Thyroid gland (tissue), 4 donors: ENCODE measurements at places on chromosomes 7 and 10. TPM values are rescaled to one million over a fixed set of nuclear protein-coding genes. Genes with fewer than 3 reads are reported as not detected.
A peak's percentile ranks its signal among the peaks of the same experiment; 100 is the strongest.

- H3K36me3 ChIP-seq = peaks cover 35% of the 10 kb centered on the region
- no peak overlapping the region for H3K4me3 ChIP-seq
- no peaks in the 10 kb centered on the region for H3K4me1 ChIP-seq
- H3K27ac ChIP-seq = no peak overlapping the region
Observed at GRCh38 chr7:107902381-107902780, 11.4 kb downstream of the DLD start.

- peaks cover 3% of the 10 kb centered on the region for H3K4me1 ChIP-seq
- DNase-seq = no peak
- no peaks in the 10 kb centered on the region for H3K36me3 ChIP-seq
- H3K27me3 ChIP-seq = no peaks in the 10 kb centered on the region
Observed at GRCh38 chr7:85851571-85852193, 664.8 kb upstream of the SEMA3D start.

- no peak overlapping the region for H3K4me3 ChIP-seq
- no peaks in the 10 kb centered on the region for H3K27me3 ChIP-seq
- DNase-seq = no peak
- H3K27ac ChIP-seq = no peak overlapping the region
Observed at GRCh38 chr10:85600026-85600743, 766.4 kb downstream of the GRID1 start.

GRCh38 chr7:125876431-125876830 is 946.8 kb upstream of the POT1 start:
- DNase-seq = no peak
- H3K36me3 ChIP-seq = no peaks in the 10 kb centered on the region
- no peaks in the 10 kb centered on the region for H3K27me3 ChIP-seq
- no peak overlapping the region for H3K27ac ChIP-seq

GRCh38 chr10:43653746-43654145 is 5.1 kb upstream of the ZNF32 start:
- no peaks in the 10 kb centered on the region for H3K36me3 ChIP-seq
- DNase-seq = no peak
- H3K27me3 ChIP-seq = no peaks in the 10 kb centered on the region
- no peak overlapping the region for H3K4me3 ChIP-seq

DNA sequence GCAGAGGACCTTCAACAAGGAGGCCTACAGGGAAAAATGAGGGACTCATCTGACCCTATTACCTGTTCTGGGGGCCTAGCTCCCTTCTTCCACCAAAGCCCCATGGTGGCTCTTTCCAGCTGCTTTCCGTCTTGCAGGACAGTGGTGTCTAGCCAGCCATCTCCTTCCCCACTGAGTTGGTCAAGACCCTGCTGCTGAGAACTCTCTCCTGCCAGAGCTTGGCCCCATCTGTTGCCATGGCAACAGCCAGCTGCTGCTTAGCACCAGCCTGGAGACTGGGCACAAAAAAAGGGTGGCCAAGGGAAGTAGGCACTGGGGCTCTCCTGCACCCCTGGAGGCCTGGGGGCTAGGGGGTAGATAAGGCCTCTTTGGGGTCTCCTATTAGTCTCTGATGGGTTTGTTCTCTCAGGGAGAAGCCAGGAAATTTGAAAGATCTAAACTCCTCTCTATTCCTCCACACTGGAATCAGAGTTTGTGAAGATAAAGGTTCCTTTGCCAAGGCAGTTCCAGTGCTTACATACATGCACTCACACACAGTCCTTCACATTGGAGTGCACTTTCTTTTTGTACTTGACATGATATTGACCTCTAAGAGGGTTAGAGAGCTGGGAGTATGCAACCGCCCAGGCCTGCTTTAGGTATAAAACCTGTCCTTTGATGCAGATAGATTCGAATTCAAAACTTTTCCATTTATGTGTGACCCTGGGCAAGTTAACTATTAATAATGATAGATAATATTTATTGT is 15.8 kb downstream of the TSPAN33 start:
- DNase-seq = peak; percentile 42
- H3K4me1 ChIP-seq = peaks cover 23% of the 10 kb centered on the region
- no peaks in the 10 kb centered on the region for H3K27me3 ChIP-seq
- no peaks in the 10 kb centered on the region for H3K36me3 ChIP-seq

DNA sequence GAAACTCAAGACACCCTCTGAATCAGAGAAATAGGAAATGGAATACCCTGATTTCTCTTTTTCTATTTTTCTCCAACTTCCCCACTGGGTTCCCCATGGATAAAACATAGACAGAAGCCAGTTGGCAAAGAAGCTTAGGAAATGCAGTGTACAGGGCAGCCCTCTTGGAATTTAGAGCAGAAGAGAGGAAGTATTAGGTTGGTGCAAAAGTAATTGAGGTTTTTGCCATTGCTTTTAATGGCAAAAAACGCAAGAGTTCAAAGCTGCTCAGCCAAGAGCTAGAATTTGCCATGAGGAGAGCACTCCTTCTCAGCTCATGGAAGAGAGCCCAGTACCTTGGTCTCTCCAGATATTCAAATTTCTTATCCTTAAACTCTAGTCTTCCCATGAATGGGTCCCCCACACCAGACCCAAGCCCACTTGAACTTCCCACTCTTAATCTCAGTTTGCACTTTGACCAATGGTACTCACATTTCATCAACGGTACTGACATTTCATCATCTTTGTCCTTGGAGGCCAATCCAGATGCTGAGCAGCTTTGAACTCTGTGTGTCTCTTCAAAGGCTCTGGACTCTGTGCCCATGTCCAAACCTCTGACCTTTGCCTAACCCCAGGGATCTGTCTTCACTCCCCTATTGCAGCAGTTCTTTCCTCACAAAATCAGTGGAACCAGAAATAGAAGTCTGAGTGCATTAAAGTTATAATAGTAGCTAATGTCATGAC is 73.2 kb upstream of the PPP1R3C start:
- H3K36me3 ChIP-seq = no peaks in the 10 kb centered on the region
- no peak overlapping the region for H3K4me3 ChIP-seq
- no peaks in the 10 kb centered on the region for H3K27me3 ChIP-seq
- DNase-seq = no peak
- no peak overlapping the region for H3K27ac ChIP-seq

DNA sequence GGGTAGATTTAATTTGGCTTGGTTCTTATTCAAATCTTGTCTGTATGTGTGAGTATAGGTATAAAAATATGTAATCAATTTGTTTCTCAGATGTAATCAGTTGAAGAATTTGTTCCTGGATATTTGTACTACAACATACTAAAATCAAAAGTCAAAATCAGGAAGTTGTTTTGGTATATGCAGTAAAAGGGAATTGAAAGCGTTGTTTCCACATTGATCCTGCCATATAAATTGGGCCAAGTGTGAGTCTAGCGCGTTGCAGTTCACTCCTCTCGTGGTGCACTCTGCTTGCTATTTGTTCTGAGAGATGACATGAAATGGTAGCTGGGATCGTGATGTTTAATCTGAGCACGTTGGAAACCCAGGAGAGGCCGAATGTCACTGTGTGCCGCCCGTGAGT is 55.9 kb downstream of the SHH start:
- no peaks in the 10 kb centered on the region for H3K36me3 ChIP-seq
- H3K27ac ChIP-seq = no peak overlapping the region
- H3K27me3 ChIP-seq = no peaks in the 10 kb centered on the region
- no peak overlapping the region for H3K4me3 ChIP-seq
- no peak for DNase-seq
- no peaks in the 10 kb centered on the region for H3K4me1 ChIP-seq

DNA sequence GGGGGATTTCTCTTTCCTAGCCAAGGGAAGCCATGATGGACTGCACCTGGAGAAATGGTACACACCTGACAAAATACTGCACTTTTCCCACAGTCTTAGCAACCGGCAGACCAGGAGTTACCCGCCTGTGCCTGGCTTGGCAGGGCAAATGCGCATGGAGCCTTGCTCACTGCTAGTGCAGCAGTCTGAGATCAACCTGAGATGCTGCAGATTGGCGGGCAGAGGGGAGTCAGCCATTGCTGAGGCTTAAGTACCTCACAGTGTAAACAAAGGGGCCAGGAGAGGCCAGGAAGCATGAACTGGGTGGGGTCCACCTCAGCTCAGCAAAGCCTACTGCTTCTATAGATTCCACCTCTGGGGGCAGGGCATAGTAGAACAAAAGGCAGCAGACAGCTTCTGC is 49.4 kb downstream of the OR13A1 start:
- no peak overlapping the region for H3K4me3 ChIP-seq
- no peak overlapping the region for H3K27ac ChIP-seq
- H3K36me3 ChIP-seq = no peaks in the 10 kb centered on the region
- no peaks in the 10 kb centered on the region for H3K4me1 ChIP-seq
- no peaks in the 10 kb centered on the region for H3K27me3 ChIP-seq

- no peak overlapping the region for H3K27ac ChIP-seq
- H3K36me3 ChIP-seq = no peaks in the 10 kb centered on the region
- no peak for DNase-seq
- H3K4me3 ChIP-seq = no peak overlapping the region
- no peaks in the 10 kb centered on the region for H3K4me1 ChIP-seq
Observed at GRCh38 chr10:20233423-20233822, 417.2 kb downstream of the PLXDC2 start.

DNA sequence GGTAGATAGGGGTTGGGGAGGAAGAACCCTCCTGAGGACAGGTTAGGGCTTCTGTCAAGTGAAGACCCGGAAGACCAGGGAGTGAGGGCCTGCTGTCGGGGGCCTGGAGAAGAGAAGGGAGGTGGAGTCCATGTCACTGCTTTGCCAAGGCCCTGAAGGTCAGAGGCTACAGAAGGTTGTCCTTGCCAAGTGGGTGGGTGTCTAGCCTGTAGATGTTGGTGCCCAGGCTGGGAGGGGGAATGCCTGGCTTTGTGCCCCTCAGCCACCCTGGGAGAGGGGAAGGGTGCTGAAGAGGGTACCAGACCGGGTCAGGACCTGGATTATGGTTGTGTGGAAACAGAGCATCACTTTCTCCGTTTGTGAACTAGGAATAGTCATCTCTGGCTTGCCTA is 67.2 kb upstream of the AQP1 start:
- H3K4me1 ChIP-seq = peaks cover 57% of the 10 kb centered on the region
- no peaks in the 10 kb centered on the region for H3K27me3 ChIP-seq
- H3K4me3 ChIP-seq = no peak overlapping the region
- H3K36me3 ChIP-seq = no peaks in the 10 kb centered on the region

DNA sequence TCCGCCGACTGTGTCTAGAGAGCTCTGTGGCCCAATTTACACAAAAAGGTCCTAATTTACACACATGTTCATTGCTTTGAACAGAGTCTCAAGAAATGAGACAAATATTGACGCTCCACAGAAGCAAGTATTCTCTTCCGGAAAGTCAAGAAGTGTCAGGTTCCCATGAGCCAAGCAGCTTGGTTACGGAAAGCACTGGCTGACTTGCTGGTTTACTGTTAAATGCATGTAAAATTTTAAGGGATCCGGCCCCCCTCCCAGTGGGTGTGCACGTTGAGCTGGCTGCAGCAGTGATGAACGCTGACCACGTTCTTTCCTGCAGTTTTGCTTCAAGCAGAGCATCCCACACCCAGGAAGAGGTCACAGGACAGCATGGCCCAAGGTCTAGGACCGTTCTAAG is 76.8 kb downstream of the DIP2C start:
- no peak for DNase-seq
- peaks cover 44% of the 10 kb centered on the region for H3K4me1 ChIP-seq
- no peaks in the 10 kb centered on the region for H3K27me3 ChIP-seq
- H3K36me3 ChIP-seq = no peaks in the 10 kb centered on the region

The ZNF736 gene
- 14.4 TPM for total RNA-seq

The ANKRD7 gene
- 3.3 TPM for total RNA-seq

The ZNF425 gene
- total RNA-seq = 12.8 TPM

The SLC26A5 gene
- total RNA-seq = 4.0 TPM

The OGDHL gene
- 40.3 TPM for total RNA-seq

The ARID5B gene
- total RNA-seq = 14.4 TPM

The PANK1 gene
- total RNA-seq = 32.1 TPM

The VIM gene
- 4,711 TPM for total RNA-seq

The CDC14C gene
- total RNA-seq = not detected

The NEUROG3 gene
- total RNA-seq = not detected

The GRID2IP gene
- 0.13 TPM for total RNA-seq

The ADCYAP1R1 gene
- 0.27 TPM for total RNA-seq

The GIMAP4 gene
- total RNA-seq = 58.0 TPM

The LRIT1 gene
- not detected for total RNA-seq
